AG09309 (cell line): ENCODE measurements at places on chromosomes 6 and 20.

DNA sequence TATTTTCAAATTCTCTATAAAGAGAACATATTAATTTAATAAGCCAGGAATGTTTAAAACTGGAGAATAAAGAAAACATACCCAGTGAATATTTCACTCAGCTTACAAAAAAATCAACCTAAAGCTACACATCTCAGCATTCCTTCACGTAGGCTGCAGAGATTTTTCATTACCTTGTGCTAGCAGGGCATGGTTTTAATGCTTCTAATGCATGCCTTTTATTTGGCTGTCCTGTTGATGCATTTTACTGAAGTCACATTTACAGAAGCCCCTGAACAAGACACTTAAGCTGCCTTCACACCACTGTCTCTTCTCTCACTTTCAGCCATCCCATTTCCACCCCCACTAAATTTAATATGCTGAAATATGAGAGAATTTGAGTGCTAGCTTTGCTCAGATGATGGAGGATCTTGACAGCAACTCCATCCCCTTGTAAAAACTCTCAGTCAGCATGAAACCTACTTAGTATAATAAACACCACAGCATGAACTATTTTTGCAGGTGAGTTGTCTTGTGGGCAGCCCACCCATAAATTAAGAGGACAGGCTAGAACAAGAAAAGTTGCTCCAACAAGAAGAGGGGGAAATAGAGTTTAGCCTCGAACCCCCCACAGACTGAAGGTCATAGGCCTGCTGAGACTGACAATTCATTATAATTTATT is 159.4 kb downstream of the SIM1 start:
- DNase-seq, result no peak

- peak; percentile 58 for DNase-seq
Measured at GRCh38 chr20:1430004-1430451, 36.6 kb downstream of the NSFL1C start.

GRCh38 chr6:148351309-148351708 is 8.7 kb downstream of the SASH1 start:
- no peak for DNase-seq

DNA sequence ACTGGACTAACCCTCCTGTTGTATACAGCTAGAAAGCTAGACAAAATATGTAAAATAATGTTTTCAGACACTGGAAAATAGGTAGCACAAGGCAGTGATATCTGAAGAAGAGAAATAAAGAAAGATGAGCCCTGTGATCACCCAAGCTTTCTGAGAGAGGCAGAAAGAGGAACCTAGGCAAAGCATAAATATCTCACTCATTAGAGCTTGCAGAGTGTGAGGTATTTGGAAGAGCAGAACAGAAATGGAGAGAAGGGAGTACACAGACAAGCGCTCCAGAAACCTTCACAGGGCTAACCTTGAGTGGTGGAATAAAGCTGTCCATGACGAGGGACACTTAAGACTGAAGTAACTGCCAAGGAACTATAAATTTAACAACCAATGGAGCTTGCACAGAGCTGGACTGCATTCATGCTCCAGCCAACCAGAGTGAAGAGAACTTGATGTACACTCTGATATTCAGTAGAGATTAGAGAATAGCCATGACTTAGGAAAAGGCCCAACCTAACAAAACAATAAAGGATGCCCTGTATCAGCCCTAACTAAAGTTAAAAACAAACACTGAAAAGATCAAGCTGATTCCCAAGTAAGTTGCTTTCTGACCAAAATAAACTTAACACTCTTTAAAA is 280.9 kb upstream of the STXBP5 start:
- DNase-seq, result no peak

DNA sequence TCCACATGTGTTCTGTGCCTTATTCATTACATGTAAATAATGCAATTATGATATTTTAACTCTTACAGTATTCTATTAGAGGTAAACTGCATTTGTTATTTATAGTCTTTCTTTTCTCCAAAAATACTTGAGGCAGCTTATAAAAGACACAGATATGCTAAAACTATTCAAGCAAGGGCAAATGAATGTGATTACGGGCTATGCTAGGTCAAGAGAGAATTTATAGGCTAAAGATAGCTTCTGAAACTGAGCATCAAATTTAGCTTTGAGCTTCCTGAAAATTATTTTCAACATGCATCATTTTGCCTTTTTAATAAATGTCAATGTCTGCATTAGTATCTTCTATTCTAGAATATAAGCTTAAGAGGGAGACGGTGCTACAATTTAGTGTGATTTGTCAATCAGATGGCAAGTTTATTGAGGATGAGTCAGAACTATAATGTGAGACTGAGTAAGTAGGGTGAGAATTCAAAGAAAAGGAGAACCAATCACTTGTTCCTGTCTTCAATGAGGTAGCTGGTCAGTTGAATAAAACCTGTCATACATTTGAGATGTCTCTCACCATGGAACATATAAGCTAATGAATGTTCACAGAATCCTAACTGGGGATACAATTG is 669.4 kb upstream of the CITED2 start:
- no peak for DNase-seq

DNA sequence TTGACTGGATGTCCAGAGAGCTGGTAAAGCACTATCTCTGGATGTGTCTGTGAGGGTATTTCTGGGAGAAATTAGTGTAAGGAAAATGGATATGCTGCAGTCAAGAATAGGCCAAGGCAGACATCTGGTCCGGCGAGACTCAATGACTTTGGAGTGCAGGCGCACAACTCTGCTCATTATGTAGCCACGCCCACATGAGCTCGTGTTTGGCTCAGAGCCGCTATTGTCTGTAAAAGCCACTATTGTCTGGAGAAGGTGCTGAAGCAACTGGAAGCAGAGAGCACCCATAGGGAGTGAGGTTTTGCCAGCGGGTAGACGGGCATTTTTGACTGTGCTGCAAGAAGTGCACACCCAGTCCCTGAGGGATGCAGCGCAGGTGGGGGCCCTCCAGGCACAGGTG is 305.0 kb upstream of the POU3F2 start:
- no peak for DNase-seq

DNA sequence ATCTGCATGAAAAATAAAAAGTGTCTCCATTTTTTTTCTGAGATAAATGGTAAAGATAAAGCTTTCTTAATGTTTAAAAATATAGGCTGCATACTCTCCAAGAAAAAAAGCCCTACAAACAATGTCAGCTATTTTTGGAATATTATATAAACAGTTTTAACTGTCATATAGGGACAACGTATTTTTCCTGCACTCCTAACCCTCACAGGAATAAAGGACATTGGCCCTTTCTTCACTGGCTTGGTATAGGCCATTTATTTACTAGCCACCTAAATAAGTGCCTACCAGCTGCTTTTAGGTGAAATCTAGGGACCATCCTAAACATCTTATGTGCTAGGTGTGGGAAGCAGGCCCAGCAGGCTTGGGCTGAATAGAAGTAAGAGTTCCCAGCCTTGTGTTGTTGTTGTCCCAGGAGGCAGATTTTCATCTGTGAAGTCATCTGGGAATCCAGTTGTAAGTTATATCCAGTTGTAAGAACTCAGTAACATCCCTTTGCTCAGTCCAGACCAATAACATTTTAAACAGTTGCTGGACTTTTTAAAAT is 21.3 kb downstream of the FOXO3 start:
- no peak for DNase-seq

DNA sequence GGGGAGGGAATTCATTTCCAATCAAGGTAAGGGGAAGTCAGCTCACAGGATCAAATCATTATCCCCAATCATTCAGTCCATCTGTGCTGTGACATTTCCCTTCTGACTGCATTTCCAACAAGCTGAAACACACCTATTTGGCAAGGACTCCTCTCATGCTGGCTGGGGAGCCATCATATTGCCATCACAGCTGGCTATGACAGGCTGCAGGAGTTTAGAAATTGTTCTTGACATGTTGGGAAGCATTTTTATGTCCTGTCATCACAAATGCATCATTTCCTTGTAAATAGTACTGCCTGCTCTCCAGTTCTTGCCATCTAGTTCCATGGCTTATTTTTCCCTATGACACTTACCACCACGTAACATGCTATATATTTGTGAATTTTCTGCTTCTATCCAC is 113.9 kb upstream of the TMEM170B start:
- DNase-seq, result no peak

DNA sequence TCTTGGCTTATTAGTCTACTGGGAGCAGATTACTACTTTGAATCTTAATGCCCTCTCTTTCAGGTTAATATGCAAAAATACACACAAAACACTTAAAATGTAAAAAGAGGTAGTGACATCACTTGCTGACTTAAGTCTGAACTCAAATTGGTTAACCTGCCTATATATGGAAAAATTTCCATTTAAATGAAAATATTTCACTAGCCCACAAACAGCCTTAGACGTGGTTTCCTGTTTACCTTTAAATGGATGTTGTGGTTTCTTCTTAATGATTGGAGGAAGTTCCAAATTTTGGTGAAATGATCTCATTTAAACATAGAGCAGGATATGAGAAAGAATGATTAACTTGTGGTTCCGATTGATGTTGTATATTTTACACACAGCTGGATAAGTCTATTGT is 553.7 kb downstream of the CD109 start:
- DNase-seq, result peak; percentile 1

GRCh38 chr6:45613656-45614055 is 235.9 kb upstream of the SUPT3H start:
- no peak for DNase-seq

GRCh38 chr6:45049188-45049843 is 278.8 kb upstream of the RUNX2 start:
- no peak for DNase-seq

DNA sequence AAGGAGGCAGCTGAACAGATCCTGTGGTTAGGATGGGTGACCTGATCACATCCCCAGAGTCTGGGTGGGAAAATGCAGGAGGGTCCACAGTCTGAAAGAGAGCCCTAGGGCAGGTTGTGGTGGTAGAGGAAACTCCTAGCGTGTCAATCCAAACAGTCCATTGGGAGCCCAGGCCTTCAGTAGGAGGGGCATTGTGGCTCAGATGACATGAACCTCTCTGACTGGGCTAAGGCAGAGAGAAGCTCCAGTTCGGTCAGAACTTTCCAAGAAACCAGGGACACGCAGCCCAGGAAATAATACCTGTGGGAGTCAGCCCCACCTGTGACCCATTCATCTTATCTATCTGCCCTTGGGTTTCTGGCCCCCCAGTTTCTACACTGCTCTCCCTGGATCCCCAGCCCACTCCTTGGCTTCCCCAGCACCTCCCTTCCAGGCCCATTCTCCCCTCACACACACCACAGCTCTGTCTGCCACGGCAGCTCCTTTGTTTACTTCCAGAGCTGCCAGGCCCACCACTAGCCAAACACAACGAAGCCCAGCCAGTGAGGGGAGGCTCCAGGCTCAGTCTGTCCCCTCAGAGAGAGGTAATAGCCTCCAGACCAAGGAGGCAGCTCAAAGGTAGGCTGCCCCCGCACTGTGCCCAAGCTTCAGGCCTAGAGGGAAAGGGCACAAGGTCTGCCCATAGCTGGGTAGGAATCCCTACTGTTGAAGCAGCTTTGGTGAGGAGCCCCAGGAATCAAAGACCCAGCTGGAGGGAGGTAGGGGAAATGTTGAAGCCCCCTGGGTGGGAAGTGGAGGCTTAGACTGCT is 6.2 kb downstream of the GDF5 start:
- no peak for DNase-seq

- no peak for DNase-seq
Measured at GRCh38 chr6:131978522-131978921, 27.4 kb upstream of the CCN2 start.

GRCh38 chr6:138560130-138560860 is 61.0 kb upstream of the NHSL1 start:
- DNase-seq, result no peak

GRCh38 chr6:54118117-54118516 is 6.9 kb downstream of the MLIP start:
- no peak for DNase-seq

GRCh38 chr6:54125493-54125892 is 14.2 kb downstream of the MLIP start:
- no peak for DNase-seq

GRCh38 chr6:41644297-41644879 is 6.1 kb downstream of the MDFI start:
- no peak for DNase-seq

DNA sequence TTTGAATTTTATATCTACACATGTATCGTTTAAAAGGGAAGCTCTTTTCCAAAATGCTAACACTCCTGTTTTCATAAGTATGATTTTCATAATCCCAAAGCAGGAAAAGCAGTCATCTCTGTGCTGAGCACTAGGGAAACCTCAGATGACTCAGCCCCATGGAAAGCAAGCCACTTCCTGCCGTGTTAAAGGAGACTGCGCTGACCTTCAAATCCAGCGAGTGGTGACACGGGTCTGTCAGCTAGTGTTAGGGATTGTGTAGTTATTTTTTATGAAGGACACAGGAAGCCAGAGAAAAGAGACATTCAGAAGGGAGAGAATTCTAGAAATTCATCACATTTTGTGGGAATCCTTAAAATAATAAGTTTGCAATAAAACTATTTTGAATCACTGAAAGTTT is 57.0 kb upstream of the CD93 start:
- DNase-seq, result peak; percentile 59

DNA sequence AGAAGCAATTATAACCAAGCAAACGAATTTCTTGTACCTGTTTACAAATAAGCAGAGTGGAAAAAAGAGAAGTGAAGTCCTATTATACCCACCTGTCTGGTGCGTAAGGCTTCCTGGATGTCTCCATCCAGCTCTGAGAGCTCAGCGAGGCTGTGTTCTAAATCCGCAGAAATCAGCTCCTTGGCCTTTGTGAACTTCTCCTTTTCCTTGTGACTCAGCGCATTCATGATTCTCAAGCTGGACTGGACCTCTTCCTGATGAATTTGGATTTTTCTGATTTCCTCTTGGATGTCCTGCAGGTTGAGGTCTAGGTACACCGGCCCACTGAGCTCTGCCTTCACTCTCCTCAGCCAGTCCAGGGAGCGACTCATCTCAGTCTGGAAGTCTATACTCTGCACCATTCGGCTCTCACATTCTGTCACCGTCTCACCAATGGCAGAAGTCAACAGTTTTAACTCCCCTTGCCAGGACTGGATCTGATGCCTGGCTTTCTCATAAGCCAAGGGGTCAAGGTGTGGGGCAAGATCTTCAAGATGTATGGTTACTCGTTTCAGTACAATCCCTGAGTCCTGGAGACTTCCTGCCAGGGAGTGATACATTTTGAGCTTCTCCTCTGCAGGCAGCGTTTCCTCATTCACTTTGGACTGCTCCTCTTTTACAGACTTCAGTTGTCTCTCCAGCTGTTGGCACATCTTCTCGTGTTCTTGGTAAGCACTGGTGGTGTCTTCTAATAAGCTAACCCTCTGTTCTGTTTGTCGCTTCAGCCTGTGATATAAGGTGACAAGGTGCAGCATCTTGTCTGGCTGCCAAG is 307.3 kb downstream of the SYNE1 start:
- no peak for DNase-seq

- no peak for DNase-seq
Measured at GRCh38 chr6:52595000-52595795, 18.3 kb upstream of the TRAM2 start.

DNA sequence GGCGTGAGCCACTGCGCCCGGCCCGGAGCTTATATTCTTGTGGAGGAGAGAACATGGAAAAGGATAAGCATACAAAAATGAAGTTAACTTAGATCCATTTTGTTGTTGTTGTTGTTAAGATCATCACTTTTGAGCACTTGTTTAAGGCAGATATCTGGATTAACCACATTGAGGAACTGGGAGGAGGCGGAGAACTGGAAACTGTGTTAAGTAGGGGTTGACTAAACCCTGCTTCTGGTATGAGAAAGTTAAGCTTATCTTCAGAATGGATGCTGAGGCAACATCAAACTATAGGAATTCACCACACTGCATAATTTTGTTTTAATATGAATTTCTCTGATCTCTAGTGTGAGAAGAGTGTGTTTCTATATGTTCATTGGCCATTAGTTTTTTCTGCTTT is 57.6 kb downstream of the GCNT2 start:
- no peak for DNase-seq
